ENCODE measurements at places on chromosomes 12 and 14.
A peak's percentile ranks its signal among the peaks of the same experiment; 100 is the strongest.

- no peak for DNase-seq
These were observed 307.6 kb downstream of the RAD51B start for GRCh38 chr14:68127166-68127565.

DNA sequence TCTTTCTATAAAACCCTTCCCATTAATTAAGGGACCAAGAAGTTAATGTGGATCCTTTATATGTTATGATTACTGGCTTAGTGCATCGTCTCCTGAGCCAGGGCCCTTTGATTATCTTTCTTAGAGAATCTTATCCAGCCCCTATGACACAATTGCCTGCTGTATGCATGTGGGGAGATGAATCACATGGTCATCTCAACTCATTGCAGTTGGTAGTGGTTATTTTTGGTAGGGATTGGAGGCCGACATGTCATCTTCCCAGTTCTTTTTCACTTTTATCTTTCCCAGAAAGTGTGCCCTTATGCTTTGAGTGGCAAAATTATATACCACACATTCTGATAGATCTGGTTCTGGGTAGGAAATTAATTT lies 26.0 kb downstream of the ZNF664 start:
- peak; percentile 51 for DNase-seq

GRCh38 chr12:23758608-23759007 lies 190.9 kb downstream of the SOX5 start:
- DNase-seq: no peak

- peak; percentile 67 for DNase-seq
These were observed 63.9 kb downstream of the NUAK1 start for GRCh38 chr12:106074706-106075392.

GRCh38 chr12:113466454-113467141 lies 5.1 kb downstream of the LHX5 start:
- no peak for DNase-seq

- DNase-seq: no peak
These were observed 115.4 kb downstream of the ETV6 start for GRCh38 chr12:11764837-11765236.

DNA sequence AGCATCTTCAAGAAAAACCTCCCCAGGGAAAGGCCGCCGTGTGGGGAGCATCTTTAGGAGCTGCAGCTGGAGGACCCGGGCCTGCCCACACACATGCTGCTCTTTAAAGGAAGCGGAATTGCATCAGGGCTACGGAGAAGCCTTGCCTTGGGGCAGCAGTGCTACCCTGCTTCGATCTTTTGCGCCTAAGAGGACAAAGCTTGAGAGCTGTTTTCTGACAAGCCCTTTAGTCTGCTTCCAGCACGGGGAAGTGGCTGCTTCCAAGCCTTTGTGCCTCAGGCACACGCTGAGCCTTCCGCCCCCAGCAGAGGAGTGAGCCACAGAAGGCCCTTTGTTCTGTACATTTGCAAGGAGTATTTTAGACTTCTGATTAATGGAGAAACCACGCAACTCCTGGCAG lies 31.5 kb downstream of the COA8 start:
- peak; percentile 35 for DNase-seq

GRCh38 chr14:87434011-87434410 lies 559.0 kb downstream of the GALC start:
- DNase-seq: no peak

DNA sequence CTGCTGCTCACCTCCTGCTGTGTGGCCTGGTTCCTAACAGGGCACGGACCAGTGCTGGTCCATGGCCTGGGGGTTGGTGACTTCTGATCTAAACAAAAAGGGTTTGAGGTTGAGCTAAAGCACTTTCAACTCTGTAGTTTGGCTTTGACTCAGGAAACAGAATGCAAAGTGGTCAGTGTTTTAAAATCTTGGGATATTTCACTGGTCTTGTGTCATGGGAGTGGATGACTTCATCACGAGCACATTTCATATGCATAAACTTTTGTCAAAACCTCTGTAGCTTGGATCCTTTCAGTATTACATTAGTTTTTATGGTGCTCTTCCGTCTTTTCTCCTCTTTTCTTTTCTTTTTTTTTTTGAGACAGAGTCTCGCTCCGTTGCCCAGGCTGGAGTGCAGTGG lies 25.6 kb downstream of the FAM161B start:
- DNase-seq: no peak

DNA sequence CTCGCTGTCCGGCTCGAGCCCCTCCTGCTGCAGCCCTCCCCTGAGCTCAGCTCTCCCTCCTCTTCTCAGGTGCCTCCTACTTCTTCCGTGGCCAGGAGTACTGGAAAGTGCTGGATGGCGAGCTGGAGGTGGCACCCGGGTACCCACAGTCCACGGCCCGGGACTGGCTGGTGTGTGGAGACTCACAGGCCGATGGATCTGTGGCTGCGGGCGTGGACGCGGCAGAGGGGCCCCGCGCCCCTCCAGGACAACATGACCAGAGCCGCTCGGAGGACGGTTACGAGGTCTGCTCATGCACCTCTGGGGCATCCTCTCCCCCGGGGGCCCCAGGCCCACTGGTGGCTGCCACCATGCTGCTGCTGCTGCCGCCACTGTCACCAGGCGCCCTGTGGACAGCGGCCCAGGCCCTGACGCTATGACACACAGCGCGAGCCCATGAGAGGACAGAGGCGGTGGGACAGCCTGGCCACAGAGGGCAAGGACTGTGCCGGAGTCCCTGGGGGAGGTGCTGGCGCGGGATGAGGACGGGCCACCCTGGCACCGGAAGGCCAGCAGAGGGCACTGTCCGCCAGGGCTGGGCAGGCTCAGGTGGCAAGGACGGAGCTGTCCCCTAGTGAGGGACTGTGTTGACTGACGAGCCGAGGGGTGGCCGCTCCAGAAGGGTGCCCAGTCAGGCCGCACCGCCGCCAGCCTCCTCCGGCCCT lies 22.8 kb downstream of the MMP17 start:
- no peak for DNase-seq

DNA sequence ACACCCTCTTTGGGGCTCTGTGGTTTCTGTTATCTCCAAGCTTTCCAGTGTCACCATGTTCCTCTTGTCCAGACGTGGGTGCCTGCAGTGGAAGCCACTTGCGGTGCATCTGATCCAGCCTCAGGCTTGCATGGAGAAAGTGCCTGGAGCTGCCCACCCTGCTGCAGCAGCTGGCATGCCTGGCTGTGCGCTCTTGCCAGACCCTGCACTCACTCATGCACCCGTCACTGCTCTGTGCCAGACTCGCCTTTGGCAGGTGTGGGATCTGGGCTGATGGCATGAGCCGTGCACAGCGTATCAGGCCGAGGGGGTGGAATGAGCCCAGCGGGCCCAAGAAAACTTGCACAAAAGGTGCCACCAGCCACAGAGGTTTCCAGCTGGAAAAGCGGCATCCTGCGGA lies 105.1 kb downstream of the MNAT1 start:
- no peak for DNase-seq

- no peak for DNase-seq
These were observed 2.0 kb upstream of the HCAR1 start for GRCh38 chr12:122732611-122733010.

DNA sequence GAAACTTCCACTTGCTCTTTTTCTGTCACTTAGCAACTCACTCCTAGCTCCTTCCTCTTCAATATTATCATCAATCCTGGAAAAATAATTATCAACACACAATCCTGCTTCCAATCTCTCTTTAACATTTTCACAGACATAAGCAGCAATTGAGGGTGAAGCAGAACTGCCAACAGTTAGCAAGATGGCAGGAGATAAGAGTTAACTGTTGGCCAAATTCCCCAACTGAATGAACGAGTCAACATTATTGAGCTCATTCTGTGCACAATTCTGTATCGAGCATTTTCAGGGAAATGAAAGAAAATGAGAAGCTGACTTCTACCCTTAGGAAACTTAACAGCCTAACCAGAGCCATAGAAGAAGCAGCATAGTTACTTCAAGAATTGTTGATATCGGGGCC lies 152.0 kb downstream of the KCNA5 start:
- no peak for DNase-seq

- no peak for DNase-seq
These were observed 2.9 kb upstream of the NAB2 start for GRCh38 chr12:57085999-57086492.

- no peak for DNase-seq
These were observed 198.3 kb upstream of the PDZRN4 start for GRCh38 chr12:40989785-40990184.

DNA sequence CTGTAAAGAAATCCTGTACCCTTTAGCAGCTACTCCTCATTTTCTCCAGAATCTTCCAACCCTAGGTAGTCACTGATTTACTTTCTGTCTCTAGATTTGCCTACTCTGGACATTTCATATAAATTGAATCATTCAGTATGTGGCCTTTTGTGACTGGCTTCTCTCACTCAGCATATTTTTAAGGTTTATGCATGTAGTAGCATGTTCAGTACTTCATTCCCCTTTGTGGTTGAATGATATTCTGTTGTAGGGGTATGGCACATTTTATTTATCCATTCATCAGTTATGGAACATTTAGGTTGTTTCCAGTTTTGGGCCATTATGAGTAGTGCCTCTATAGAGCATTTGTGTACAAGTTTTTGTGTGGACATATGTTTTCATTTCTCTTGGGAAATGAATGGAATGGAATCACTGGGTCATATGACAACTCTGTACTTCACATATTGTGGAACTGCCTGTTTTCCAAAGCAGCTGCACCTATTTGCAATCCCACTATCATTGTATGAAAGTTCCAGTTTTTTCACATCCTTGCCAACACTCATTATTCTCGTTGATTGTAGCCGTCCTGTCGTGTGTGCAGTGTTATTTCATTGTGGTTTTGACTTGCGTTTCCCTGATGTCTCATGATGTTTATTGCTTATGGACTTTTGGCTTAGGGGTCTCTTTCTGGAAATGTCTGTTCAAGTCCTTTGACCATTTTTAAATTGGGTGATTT lies 57.2 kb downstream of the ATF7IP start:
- DNase-seq: no peak

GRCh38 chr12:234019-234418 lies 20.1 kb upstream of the SLC6A12 start:
- no peak for DNase-seq

DNA sequence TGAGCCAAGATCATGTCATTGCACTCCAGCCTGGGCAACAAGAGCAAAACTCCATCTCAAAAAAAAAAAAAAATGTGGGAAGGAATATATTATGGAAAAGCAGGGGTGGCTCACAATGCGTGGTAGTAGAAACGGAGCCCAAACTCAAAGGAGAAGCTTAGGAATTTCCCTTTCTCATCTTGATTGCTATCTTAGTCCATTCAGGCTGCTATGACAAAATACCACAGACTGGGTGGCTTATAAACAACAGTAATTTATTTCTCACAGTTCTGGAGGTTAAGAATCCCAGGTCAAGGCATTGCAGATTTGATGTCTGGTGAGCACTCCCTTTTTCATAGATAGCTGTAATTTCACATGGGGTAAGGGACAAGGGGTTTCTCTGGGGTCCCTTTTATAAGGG lies 153.8 kb upstream of the KRR1 start:
- DNase-seq: no peak
